NAMALWA (cell line): ENCODE measurements at places on chromosomes 7 and 10.

GRCh38 chr10:95281206-95281605, 9.6 kb downstream of the PDLIM1 start:
- no peak for DNase-seq

- DNase-seq, result no peak
Observed at GRCh38 chr7:2545746-2546425, 9.4 kb downstream of the BRAT1 start.

GRCh38 chr7:24798261-24798660, 41.0 kb upstream of the GSDME start:
- no peak for DNase-seq

- no peak for DNase-seq
Observed at GRCh38 chr7:85055906-85056305, 130.9 kb downstream of the SEMA3D start.

DNA sequence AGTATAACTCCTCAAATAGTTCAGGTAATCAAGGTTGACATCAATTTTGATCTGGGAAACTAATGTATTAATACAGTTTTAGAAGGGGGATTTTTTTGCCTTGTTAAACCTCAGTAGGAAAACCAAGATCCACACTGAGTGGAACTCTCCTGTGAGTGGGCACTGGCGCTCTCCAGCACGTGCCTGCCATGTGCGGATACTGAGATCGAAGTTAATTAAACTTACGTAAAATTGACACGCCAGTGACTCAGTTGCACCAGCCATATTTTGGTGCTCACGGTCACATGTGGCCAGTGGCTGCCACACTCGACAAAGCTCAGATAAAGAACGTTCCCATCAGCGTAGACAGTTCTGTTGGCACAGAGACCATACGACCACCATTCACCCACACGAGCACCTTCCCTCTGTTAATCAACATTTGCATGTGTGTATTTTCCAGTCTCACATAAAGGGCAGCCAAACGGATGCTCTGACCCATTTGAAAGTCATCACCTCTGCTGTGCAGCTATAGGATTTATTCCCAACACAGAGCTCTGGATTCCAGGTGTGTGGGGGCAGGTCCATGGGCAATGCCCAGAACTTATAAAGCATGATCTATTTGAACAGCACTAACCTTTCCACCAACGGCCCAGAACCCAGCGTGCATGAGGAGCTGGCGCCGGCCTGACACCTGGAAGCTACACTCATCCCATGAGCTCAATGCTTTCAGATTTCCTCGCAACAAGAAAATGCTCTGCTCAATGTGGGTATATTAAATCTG, 77.7 kb downstream of the VIPR2 start:
- DNase-seq, result no peak

DNA sequence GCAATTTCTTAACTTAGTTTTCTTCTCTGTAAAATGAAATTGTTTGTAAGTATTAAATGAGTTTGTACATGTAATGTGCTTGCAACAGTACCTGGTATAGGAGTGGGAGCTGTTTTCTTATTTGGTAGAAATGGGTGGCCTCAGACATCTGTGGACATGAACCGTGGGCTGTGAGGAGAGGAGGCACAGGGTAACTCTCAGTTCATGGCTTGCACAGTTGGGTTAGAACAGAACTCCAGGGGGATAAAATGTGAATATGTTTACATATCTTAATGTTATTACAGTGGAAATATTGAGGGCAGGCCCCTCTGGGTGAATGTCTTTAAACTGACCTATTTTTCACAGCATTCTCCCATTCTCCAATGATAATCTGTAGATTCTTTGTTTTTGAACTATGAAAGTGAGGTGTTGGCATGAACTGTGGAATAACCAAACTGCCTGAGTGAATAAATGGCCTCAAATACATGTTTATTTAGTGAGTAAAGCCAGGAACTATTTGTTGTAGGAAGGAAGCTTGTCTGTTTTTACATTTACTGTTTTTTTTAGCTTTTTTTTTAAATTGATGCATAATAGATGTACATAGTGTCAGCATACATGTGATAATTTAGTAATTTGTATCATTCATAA, 2.6 kb downstream of the ABCA13 start:
- DNase-seq, result no peak

- DNase-seq, result no peak
Observed at GRCh38 chr7:93016681-93017381, 100.9 kb downstream of the SAMD9 start.

GRCh38 chr10:73364964-73365363, 6.3 kb upstream of the CFAP70 start:
- DNase-seq, result no peak

DNA sequence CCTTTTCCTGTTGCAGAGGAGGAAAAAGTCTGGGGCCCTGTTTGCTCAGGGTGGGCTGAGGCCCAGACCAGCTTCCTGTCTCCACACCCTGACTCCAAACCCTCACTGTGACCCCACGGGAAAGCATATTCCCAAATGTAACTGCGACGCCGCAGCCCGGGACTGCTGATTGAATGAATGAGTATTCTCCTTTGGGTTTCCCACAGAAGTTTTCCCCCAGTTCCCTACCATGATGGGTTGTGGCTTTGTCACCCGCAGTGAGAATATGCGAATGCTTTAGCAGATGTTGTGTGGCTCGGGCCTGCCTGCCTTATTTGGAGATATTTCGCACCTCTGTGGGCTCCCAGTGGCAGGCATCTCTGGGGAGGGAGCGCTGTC, 50.6 kb downstream of the MGMT start:
- DNase-seq, result no peak
